NCI-H1092 treated with DMSO at 0.1 percent for 48 hours (cell line): ENCODE measurements at places on chromosomes 4 and X.

DNA sequence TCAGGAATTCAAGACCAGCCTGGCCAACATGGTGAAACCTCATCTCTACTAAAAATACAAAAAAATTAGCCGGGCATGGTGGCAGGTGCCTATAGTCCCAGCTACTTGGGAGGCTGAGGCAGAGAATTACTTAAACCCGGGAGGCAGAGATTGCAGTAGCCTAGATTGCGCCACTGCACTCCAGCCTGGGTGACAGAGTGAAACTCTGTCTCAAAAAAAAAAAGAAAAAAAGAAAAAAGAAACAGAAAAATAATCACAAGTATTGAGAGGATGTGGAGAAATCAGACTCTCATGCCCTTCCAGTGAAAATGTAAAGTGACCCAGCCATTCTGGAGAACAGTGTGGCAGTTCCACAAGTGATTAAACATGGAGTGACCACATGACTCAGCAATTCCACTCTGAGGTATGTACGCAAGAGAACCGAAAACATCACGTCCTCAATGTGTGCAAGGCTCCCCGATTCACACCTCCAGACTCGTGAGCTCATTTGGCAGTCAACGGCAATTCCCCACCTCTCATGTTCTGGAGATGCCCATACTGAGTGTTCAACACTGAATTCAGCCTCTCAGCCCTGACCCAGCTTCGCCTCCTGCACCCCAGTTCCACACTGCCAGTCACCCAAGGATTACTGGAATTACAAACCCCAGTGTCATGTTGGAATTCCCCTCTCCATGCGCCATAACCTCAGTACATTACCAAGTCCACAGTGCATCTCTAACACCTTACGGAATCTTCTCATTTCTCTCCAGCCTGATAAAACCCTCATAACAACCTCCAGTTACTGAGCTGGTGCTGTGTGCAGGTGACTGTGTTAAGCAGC, 21.1 kb downstream of the ACOX3 start:
- no peak for DNase-seq

DNA sequence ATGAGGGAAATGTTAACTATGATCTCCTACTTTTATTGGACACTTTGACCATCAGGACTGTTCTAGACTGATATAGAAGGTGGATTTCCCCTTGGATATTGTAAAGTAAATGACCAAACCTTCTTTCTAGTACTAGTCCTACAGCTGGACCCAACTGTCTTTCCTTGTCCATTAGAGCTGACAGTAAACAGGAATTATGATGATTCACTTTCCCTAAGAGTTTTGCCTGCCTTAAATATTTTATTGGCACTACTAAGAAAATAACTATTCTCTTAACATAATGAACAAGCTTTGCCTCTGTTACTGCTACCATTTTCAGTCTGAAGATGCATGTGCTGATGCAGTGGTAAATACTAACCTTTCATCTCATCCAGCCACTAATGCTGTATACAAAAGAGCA, 915.4 kb downstream of the CENPC start:
- no peak for DNase-seq

DNA sequence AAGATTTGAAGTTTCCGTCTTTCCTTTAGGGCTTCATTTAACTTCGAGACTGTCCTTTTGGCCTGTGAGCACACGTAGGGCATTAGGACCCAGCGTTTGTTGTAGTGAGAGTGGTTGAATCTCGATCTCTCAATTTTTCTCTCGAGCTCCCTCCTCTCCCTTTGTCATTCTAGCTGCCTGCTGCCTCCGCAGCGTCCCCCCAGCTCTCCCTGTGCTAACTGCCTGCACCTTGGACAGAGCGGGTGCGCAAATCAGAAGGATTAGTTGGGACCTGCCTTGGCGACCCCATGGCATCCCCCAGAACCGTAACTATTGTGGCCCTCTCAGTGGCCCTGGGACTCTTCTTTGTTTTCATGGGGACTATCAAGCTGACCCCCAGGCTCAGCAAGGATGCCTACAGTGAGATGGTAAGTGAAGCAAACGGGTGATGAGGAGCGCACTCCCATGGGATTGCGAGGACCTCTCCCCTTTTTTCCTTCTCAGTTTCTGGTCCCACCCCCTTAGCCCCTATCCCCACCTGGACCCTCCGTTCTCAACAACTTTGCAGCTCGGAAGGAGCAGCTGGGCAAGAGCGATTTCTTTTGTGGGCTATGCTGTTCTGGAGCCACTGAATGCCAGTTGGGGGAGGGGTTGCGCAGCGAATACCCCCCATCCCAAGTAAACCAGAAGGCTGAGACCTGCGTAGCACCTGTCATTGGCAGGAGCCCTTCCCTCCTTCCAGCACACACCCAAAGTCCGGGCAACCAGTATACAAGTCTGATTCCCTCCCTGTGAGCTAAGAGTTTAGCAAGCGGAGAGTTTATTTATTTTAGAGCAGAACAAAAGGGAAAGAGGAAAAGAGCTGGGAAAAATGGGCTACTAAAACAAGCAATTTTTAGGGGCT, at the start of gene TMEM35A:
TSS of gene TMEM35A (plus strand) at position 164 of the 883 bp plus-strand sequence. CDS start at position 288, 124 bp downstream.
- DNase-seq, result peak; percentile 27

GRCh38 chrX:54496936-54497335, 902 bp upstream of the FGD1 start:
- no peak for DNase-seq

- peak; percentile 98 for DNase-seq
These were observed 15.2 kb downstream of the NDUFB11 start for GRCh38 chrX:47129157-47129898.

DNA sequence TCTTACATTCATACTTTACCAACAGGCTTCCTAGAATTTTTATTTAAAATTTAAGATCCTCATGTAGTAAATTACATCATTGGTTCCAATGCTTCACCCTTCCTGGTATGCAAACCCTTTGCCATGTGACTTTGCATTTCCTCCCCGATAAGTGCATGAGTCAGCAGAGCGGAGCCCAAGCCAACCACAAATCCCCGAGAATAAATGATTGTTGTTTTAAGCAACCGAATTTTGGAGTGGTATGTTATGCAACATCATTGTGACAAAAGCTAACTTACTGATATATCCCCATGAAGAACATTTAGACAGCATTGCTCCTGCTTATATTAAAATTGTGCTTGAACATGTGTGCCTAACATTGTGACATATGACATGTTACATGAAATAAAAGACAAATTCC, 199.4 kb upstream of the DDX53 start:
- no peak for DNase-seq

DNA sequence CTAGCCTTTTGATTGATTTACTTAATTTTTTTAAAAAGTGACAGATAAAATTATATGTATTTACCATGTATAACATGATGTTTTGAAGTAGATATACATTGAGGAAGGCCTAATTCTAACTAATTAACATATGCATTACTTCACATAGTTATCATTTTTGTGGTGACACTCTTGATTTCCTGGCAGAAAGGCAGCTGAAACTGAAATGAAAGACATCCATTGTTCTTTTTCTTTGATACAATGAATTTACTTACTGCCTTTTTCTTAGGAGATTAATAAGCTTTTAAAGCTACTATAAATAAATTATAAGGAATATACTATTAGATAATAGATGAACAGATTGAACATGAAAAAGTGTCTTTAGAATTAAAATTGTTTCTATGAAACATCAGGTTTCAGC, 26.7 kb downstream of the ANKRD50 start:
- no peak for DNase-seq

- no peak for DNase-seq
These were observed 179.5 kb downstream of the MSN start for GRCh38 chrX:65846974-65847373.

DNA sequence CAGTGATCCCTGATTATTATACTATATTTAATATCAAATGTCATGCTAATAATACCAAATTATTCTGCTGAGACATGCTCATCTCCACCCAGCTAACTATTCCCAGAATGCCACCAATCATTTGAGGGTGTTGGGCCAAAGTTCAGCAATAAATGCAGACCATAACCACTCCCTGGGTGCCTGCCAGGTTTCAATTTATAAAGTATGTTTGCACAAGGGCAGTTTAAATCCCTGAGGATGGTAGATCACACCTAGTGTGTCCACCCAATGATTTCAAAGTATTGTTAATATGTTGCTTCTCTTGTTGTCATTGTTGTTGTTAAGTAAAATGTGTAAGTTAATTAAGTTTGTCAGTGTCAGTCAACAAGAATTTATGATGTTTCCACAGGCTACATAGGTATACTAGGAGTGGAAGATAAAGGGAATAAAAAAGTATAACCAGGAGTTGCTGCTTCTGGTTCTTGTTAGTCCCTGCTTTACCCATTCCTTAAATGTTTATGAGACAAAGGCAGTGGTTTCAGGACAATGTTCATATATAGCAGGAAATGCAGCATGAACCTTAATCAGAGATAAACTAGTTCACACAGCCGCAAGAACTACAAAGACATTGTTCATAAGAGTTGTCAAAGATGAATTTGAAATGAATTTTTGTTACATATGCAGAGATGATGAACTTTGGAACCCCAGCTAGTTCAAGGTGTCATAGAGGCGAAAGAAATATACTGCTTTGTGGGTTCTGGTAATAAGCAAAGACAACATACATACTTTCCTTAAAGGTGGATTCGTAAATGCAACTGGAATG, 25.5 kb downstream of the HPGD start:
- DNase-seq, result no peak

- DNase-seq, result no peak
These were observed 170.3 kb downstream of the DHRSX start for GRCh38 chrX:2330487-2330886.

DNA sequence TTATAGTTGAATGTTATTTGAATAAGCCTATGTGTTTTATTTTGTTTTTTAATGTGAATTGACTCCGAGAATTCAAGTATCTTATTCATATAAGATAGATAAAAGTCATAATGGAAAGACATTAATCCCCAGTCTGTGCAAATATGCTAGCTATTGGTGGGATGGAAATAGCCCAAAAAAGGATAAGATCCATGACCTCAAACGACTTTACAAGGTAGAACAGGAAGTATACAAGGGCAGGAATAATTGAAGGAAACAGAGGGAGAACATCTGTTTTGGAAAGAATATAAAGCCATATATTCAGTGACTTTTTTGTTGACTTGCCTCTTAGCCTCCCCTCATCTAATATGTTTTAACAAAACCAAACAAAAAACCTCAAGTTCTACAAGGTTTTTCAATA, 9.0 kb downstream of the ABCE1 start:
- no peak for DNase-seq

DNA sequence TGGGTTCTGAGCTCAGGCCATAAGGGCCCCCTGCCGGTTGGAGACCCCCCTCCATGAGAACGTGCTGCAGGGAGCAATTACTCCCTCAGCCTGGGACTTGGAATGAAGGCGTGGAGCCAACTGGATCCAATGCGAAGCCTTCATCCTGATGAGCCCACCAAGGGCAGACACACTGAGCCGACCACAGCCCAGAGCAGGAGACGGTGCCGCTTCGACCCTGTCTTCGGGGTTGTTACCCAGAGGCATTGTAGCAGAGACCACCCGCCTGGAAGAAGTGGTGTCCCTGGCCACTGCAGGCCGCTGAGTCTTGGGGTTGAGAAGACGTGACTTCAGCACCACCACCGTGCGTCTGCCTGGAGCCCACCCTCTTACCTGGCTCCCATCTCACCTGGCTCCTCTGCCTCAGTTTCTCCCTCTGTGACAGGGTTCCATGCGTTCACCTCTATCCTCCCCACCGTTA, 7.0 kb upstream of the NKX1-1 start:
- DNase-seq, result no peak

DNA sequence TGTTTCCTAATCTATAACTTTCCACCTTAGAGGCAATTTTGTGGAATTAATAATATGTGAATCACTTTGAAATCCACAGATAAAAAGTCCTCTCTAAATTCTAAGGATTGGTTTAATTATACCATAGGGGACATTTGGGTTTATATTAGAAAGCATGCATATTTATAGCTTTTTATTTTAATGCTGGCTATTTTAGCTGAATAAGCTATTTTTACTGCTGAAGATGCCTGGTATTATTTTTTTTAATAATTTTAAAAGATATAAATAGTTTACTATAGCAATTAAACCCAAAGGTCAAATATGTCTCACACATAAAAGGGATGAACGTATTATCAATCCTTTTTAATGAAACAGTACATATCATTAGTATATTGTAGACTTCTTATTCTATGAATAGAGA, 415.4 kb downstream of the MAGEB5 start:
- no peak for DNase-seq

GRCh38 chrX:63434206-63434605, 83.1 kb upstream of the SPIN4 start:
- no peak for DNase-seq

- no peak for DNase-seq
These were observed 14.8 kb downstream of the CXCL3 start for GRCh38 chr4:74023709-74024108.

DNA sequence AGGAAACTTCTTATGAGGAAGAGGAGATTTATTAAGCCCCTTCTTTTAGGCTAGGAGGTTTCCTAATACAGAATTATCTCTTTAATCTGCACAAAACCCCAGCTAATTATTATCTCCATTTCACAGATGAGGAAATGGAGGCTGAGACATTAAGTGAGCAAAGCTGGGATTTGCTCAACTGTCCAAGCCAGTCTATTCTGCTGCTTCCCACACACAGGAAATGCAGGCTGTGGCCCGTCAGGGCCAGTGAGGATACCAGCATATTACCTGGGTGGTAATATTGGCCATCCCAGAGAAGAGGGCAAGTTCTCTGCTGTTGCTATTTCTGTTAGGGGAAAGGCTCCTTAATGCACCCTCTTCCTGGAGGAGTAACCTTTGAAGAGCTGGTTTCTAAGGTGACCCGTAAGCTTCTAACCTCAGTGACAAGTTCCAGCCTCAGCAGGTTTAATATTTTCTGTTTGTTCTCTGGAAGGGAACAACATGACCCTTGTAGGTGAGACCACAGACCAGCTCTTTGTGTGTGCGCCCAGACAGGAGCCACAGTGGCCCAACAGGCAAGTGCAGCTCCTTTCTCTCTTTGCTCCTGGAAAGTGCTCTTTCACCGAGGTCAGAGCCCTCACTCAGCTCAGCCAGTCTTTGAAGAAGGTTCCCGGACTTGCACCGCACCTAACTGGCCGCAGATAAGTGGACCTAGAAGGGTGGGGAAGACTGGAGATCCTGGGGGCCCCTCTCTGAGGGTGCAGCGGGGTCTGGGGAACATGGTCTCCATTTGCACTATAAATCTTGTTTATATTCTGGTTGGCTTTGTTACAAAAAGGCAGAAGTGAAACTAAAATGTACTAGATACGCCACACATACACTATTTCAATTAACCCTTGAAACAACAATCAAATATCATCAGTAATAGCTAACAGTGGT, 35.5 kb downstream of the TBC1D9 start:
- DNase-seq, result no peak

- DNase-seq, result no peak
These were observed 168.4 kb upstream of the TENM3 start for GRCh38 chr4:182074810-182075209.

DNA sequence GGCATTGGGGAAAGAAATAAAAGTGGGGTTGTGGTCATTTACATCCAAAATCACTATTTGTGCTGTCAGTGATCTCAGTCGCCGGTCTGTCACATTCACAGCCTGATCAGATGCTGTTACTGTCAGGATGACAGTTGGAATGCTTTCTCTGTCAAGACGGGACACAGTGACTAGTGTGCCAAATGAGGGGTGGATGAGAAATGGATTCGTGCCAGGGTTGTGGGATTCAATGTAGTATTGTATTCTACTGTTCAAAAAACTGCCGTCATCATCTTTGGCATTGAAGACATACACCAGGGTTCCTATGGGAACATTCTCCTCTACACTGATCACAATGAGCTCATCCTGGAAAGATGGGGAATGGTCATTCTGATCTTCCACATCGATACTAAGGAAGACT, 171.1 kb downstream of the DCHS2 start:
- no peak for DNase-seq
